ENCODE measurements at places on chromosomes 7 and 10. TPM values are rescaled to one million over a fixed set of nuclear protein-coding genes. Genes with fewer than 3 reads are reported as not detected.

The TET1 gene
- 4.3 TPM for total RNA-seq

The IFIT1B gene
- total RNA-seq: not detected

The ZNF746 gene
- total RNA-seq: 33.9 TPM

The ITGA8 gene
- total RNA-seq: not detected

The FAM25C gene
- total RNA-seq: not detected

The KIAA1549 gene
- total RNA-seq: 0.10 TPM

The PRKAR2B gene
- total RNA-seq: 8.0 TPM

The GPER1 gene
- total RNA-seq: not detected

The FAM25G gene
- not detected for total RNA-seq

The UCN3 gene
- not detected for total RNA-seq

The VENTX gene
- total RNA-seq: not detected

The LDB1 gene
- 120 TPM for total RNA-seq

The SLIT1 gene
- 0.32 TPM for total RNA-seq
